HuH-7.5 (cell line): ENCODE measurements at places on chromosomes 13 and 19.

- no peak for DNase-seq
Measured at GRCh38 chr13:40992678-40993518, 26.2 kb downstream of the ELF1 start.

- DNase-seq, result no peak
Measured at GRCh38 chr13:55577847-55578210, 1562.9 kb upstream of the PRR20A start.

- no peak for DNase-seq
Measured at GRCh38 chr19:38559428-38560401, 58.0 kb downstream of the MAP4K1 start.

DNA sequence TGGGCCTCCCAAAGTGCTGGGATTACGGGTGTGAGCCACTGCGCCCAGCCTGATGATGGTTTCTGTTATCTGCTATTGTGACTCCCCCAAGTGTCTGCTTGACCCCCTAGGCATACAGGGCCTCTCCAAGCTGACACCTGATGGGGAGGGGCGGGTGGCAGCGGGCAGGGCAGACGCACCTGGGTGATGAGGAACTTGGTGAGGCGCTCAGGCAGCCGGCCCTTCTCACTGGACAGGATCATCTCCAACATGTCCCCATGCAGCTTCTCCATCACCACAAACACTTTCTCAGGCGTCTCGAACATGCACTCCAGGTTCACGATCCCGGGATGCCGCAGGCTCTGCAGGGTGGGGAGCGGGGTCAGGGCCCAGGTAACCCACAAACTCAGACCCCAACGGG lies 27.6 kb downstream of the PRKD2 start:
- no peak for DNase-seq

GRCh38 chr19:2150794-2151338 lies 500 bp downstream of the AP3D1 start:
- no peak for DNase-seq

- DNase-seq, result no peak
Measured at GRCh38 chr13:18948012-18948663, 233.5 kb downstream of the TUBA3C start.

- DNase-seq, result no peak
Measured at GRCh38 chr13:20686863-20687579, 16.5 kb upstream of the IL17D start.
